Ovary (tissue), 10 donors: ENCODE measurements at places on chromosomes 3 and 15. TPM values are rescaled to one million over a fixed set of nuclear protein-coding genes. Genes with fewer than 3 reads are reported as not detected.

Gene EFHB
- total RNA-seq: 9.2 TPM

Gene CSTA
- 5.8 TPM for total RNA-seq

Gene INSYN1
- 39.7 TPM for total RNA-seq

DNA sequence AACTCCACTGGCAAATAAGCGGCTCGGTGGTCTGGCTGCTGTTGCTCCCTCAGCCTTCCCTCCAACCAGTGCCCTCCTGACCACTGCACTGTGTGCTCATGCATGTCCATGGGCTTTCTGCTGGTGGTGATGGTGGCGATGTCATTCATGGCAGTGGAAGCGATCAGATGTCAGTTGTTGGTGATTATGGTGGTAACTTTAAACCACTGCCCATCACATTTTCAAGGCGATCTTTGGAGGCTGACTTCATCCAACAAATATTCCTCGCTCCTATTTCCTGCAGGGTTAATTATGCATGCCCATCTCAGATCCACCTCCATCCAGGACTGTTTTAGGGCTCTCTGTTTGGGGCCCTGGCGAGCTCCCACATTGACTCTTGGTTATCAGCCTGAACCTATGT is 13.4 kb upstream of the HCN4 start:
- DNase-seq: no peak

GRCh38 chr3:29751647-29752314 is 470.9 kb downstream of the RBMS3 start:
- DNase-seq: no peak

GRCh38 chr15:94125698-94126097 is 105.7 kb upstream of the MCTP2 start:
- DNase-seq: no peak

DNA sequence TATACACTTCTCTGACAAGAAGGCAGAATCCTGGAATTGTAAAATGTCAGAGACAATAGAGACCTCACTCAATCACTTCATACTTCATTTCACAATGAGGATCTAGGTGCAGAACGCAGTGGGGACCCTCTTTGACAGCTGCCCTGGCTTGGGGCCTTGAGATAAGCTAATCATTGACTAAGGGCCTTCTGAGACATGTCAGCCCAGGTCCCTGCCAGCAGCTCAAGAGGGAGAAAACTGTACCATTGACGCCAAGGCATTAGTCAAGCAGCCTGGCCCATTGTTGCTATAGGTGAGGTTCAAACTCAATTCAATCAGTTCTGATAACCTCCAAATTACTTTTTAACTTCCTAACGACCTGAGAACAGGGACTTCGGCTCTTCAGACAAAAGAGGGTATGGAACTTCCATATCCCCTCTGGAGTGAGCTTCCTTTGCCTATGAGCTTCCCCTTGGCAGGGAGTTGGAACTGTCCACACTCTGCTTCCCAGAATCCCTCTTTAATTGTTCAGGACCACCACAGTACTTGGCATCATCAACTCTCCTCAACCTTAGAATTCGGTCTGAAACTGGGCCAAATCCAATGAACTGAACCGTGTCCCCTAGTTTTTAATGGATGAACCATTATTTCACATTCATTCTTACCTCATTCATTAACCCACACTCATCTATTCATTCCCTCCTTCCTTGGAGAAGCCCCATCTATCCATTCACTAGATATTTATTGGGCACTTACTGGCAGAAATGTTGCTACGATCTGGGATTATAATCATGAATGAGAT is 1.5 kb upstream of the CYP8B1 start:
- DNase-seq: no peak

- DNase-seq: no peak
These were observed 77.3 kb downstream of the RORA start for GRCh38 chr15:61151791-61152190.

DNA sequence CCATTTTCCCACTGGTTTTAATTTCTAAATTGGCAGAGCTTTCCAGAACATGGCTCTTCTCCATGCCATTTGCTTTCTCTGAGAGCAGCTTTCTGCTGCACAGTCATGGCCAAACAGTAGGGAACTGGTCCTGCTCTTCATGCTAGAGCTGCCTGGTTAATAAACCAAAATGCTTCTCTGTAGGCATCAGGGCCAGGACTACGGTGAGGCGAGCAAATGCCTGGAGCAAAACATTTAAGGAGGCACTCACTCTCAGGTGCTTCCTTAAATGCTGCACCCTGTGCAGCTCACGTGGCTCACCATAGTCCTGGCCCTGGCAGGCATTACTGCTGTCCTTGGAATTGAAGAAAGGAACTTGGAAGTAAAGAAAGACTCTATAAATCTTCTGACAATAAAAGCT is 48.5 kb upstream of the PPP2R3A start:
- no peak for DNase-seq

- DNase-seq: no peak
These were observed 11.9 kb upstream of the PLA2G4D start for GRCh38 chr15:42106288-42106687.

DNA sequence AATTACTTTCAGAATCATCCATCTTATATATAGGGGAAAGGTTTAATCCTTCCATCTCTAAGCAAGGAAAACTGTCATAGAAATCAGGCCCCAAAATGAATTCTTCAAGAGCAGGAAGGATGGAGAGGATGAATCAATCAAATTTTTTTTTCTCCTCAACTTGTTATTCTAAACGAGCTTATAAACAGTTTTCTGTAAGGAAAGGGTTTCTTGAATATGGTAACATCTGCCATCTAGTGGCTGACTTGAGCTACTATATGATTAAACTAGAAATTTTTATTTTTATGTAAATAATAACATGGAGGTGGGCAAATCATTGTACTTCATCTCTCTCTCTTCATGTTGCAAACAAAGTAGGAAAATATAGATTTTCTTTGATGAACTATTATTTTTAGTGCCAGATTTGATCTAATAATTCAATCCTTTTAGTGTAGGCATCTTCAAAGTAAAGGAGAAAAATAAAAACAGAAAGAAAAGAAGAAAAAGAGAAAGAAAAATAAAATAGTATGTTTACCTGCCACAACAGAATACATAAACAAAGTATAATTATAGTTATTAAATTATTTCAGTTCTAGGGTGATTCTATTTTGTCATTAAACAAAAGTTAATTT is 146.6 kb downstream of the SERPINI1 start:
- no peak for DNase-seq

- no peak for DNase-seq
These were observed 51.7 kb downstream of the ZIC4 start for GRCh38 chr3:147354623-147355022.
